Activated T-cell treated with anti-CD3 and anti-CD28 coated beads, Interleukin-2, amount 50 U/mL, for 24 hours (primary cell): ENCODE measurements at places on chromosomes 1 and 21.

GRCh38 chr1:85888921-85889320, 180.7 kb upstream of the ZNHIT6 start:
- no peak overlapping the region for H3K4me3 ChIP-seq
- H3K4me1 ChIP-seq, result no peaks in the 10 kb centered on the region
- no peaks in the 10 kb centered on the region for H3K27me3 ChIP-seq
- no peak for DNase-seq
- no peaks in the 10 kb centered on the region for H3K36me3 ChIP-seq

DNA sequence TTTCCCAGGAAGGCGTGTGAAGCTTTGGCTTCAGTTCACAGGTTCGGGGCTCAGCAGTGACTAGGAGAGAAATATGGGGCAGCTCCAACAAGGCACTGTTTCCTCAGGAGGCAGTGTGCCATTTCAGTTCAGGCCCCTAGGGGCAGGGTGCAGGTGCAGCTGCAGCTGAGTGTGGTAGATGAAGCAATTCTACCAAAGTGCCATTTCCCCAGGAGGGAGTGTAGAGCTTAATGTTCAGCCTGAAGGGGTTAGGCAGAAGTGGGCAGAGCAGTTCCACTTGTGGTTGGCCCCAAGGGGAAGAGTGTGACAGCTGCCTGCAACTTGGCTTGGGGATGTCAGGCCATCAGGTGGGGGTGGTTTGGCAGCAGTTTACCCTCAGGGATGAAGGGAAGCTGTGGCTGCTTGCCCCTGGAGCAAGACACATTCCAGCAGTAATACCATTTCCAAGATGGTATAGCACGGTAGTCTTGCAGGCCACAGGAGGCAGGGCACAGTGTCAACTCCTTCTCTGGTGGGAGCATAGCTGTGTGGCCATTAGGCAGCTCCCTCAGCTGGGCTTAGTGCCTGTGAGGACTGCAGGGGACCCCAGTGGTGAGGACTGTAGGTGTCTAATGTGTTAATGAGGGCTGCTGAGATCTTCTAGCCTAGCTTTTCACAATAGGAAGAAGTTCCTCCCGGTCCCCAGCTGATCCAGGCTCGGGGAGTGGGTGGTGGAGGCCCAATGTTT, 34.7 kb downstream of the RGSL1 start:
- H3K4me1 ChIP-seq, result no peaks in the 10 kb centered on the region
- DNase-seq, result no peak
- no peaks in the 10 kb centered on the region for H3K36me3 ChIP-seq
- no peak overlapping the region for H3K4me3 ChIP-seq

DNA sequence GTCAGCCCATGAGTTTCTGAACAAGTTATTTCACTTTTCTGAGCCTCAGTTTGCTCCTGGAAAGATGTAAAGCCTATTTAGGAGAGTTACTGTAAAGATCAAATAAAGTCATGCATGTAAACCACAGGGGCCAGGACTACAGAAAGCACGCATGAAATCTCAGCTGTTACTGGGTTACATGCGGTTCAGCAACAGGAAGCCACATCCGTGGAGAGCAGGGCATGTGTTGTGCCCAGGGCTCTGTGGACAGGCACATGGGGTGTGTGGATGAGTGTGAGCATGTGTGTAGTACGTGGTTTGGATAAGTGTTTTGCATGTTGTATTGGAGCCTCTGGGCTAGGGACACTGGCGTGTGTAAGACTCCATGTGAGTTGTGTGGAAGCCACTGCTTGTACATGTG, 2.2 kb upstream of the EPHA2 start:
- no peak overlapping the region for H3K4me3 ChIP-seq
- no peak overlapping the region for H3K27ac ChIP-seq
- H3K36me3 ChIP-seq, result no peaks in the 10 kb centered on the region
- H3K4me1 ChIP-seq, result peaks cover 55% of the 10 kb centered on the region
- no peak for DNase-seq
- H3K27me3 ChIP-seq, result peaks cover 12% of the 10 kb centered on the region

DNA sequence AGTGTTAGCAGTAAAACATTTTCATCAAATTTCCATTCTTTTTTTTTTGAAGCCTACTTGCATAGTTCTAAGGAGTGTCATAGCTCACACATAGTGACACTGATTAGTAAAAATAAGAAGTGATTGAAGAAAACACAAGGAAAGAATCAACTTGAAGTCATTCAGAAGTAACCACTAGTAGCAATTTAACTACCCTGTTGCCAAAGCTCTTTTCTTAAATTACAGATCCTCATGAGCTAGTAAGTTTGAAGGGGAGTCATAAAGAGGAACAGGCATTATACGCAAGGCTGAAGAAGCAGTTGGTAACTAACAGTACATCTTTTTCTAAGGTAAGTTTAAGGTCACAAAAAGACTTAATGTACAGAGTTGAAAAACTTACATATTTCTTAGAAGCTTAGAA, 332.2 kb downstream of the CHRM3 start:
- H3K4me3 ChIP-seq, result no peak overlapping the region
- no peaks in the 10 kb centered on the region for H3K27me3 ChIP-seq
- no peak for DNase-seq
- H3K36me3 ChIP-seq, result peaks cover 27% of the 10 kb centered on the region

DNA sequence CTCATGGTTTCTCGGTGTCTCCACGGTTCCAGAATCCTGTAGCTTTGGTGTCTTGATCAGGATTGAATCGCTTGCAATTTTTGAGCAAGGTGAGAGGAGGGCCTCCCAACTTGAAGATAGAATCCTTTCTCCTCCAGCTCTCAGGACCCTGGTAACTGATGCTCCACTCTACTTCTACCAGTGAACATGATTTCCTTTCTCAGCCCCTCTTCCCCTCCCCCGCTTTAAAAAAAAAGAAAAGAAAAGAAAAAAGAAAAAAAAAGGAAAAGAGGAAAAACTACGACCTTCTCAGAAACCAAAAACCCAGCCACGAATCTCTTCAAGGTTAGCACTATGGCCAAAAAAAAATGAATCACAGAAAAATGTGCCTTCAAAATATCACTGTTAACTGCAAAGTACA, 1.2 kb downstream of the ARHGEF11 start:
- no peak overlapping the region for H3K27ac ChIP-seq
- peaks cover 2% of the 10 kb centered on the region for H3K36me3 ChIP-seq
- peaks cover 11% of the 10 kb centered on the region for H3K4me1 ChIP-seq

DNA sequence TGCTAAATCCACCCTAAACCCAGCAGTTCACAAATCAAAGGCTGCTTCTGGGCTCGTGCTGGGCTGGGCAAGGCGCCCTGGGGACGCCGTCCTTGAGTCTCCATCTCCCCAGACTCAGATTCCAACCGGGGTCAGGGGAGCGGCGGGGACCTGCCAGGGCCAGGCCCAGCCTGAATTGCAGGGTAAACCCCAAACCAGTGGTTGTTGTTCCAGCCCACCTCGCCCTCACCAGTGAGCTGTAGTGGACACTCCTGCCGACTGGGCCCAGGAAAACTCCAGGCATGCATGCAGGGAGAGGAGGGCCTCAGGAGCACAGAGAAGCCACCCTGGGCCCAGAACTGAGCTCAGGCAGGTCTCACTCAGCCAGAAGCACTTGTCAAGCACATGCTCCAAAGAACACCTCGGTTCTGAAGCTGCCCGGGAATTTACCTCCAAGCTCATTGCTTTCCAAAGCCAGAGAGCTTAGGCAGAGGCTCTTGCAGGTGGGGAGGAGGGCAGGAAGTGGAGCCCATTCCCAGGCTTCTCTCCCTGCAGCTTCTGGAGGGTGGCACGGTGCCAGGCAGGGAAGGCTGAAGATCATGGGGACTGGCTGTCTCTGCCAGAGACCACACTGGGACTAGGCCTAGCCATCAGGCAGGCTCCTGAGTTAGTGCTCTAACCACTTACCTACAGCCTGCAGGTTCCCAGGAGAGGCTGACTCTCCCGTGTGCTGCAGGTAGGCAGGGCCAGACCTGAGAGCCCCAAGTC, 437.0 kb downstream of the MATN1 start:
- H3K4me1 ChIP-seq, result peaks cover 16% of the 10 kb centered on the region
- no peaks in the 10 kb centered on the region for H3K36me3 ChIP-seq
- H3K4me3 ChIP-seq, result no peak overlapping the region
- peaks cover 24% of the 10 kb centered on the region for H3K27me3 ChIP-seq
- no peak overlapping the region for H3K27ac ChIP-seq

DNA sequence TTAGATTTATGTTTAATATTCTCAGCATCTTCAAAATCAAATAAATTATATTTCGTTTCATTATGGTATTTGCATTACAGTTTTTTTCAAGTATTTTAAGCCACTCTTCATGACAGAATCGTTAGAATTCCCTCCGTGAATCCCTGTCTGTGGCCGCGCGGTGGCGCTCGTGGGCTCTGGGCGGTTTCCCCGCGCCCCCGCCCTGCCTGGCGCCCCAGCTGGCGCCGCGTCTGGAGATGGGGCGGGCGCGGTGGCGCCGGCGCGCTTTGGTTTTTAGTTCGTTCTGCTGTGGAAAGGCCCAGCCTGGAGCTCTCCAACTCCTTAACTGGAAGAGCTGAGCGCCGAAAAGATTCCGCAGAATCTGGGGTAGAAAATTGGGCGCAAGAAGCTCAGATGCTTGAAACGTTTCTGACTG, 25.7 kb downstream of the PRMT2 start:
- peak; percentile 74 for DNase-seq
- peak overlapping the region; percentile 60 for H3K4me3 ChIP-seq
- H3K27me3 ChIP-seq, result no peaks in the 10 kb centered on the region
- H3K4me1 ChIP-seq, result peaks cover 27% of the 10 kb centered on the region

GRCh38 chr1:235670157-235670776, 20.7 kb upstream of the GNG4 start:
- H3K27me3 ChIP-seq, result no peaks in the 10 kb centered on the region
- H3K27ac ChIP-seq, result no peak overlapping the region

DNA sequence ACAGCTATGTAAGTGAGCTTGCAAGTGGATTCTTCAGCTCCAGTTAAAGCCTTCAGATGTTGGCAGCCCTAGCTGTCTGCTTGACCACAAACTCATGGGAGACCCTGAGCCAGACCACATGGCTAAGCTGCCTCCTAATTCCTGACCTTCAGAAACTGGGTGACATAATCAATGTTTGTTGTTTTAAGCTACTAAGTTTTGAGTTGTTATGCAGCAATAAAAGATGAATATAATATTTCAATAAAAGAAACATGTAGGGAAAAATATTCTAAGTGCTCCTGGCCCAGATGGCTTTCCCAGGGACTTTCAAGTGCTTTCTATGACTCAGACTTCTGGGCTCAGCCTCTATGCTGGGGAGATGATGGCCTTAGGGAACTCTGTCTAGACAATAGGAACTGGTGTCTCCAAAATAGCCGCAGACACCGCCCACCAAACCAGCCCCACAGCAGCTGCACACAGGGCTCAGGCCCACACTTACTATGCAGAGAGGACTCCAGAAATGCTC, 20.3 kb upstream of the AZIN2 start:
- DNase-seq, result no peak
- H3K4me3 ChIP-seq, result no peak overlapping the region
- H3K27ac ChIP-seq, result no peak overlapping the region
- H3K36me3 ChIP-seq, result peaks cover 11% of the 10 kb centered on the region
- H3K4me1 ChIP-seq, result no peaks in the 10 kb centered on the region
- peaks cover 3% of the 10 kb centered on the region for H3K27me3 ChIP-seq

- no peak overlapping the region for H3K27ac ChIP-seq
- H3K27me3 ChIP-seq, result no peaks in the 10 kb centered on the region
- H3K4me3 ChIP-seq, result no peak overlapping the region
- H3K36me3 ChIP-seq, result peaks cover 4% of the 10 kb centered on the region
- DNase-seq, result no peak
These were observed 141.0 kb downstream of the LTN1 start for GRCh38 chr21:28851645-28852044.

GRCh38 chr1:203675596-203676347, 49.1 kb downstream of the ATP2B4 start:
- H3K36me3 ChIP-seq, result peaks cover 10% of the 10 kb centered on the region
- H3K27me3 ChIP-seq, result no peaks in the 10 kb centered on the region
- H3K27ac ChIP-seq, result peak overlapping the region; percentile 93

- H3K27ac ChIP-seq, result peak overlapping the region; percentile 61
- DNase-seq, result peak; percentile 88
- peak overlapping the region; percentile 18 for H3K4me3 ChIP-seq
- no peaks in the 10 kb centered on the region for H3K27me3 ChIP-seq
- H3K4me1 ChIP-seq, result peaks cover 93% of the 10 kb centered on the region
These were observed 27.1 kb downstream of the SNAP47 start for GRCh38 chr1:227762231-227762911.

GRCh38 chr1:113057006-113057405, 16.0 kb upstream of the LRIG2 start:
- no peak overlapping the region for H3K4me3 ChIP-seq
- H3K27me3 ChIP-seq, result no peaks in the 10 kb centered on the region

DNA sequence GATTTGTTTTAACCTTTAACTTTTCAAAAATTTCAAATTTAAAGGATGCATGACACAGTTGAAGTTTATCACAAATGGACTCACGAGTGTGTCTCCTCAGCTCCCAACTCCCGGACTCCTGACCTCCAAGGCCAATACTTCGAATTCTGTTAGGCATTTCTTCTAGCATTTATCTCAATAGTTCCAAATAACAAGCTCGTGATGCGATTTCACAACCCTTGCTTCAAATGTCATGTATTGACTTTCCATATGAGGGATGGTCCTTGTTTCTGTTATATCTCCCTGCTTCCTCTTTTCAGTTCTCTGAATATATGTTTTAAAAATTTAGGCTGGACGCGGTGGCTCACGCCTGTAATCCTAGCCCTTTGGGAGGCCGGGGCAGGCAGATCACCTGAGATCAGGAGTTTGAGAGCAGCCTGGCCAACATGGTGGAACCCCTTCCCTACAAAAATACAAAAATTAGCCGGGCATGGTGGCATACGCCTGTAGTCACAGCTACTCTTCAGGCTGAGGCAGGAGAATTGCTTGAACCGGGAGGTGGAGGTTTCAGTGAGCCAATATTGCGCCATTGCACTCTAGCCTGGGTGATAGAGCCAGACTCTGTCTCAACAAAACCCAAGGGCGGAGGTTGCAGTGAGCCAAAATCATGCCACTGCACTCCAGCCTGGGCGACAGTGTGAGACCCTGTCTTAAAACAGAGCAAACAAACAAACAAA, 52.0 kb upstream of the TINAGL1 start:
- no peak overlapping the region for H3K4me3 ChIP-seq
- H3K27me3 ChIP-seq, result peaks cover 6% of the 10 kb centered on the region
- DNase-seq, result no peak

DNA sequence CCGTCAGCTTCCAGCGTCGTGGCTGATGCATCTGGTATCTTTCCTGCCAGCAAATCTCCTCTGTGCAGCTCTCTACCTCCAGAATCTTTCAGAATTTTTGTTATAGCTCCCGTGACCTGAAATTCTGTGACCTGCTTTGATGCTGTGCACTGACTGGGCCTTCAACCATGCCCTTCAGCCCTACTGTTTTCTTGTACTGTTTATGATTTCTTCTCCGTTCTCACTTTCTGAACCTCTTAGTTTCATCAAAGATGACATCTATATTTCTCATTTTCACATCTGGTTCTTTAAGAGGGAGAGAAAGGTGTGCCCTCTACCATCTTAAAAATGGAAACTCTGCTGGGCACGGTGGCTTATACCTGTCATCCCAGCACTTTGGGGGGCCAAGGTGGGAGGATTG, 5.7 kb downstream of the PRDM15 start:
- H3K4me1 ChIP-seq, result peaks cover 38% of the 10 kb centered on the region
- H3K27ac ChIP-seq, result no peak overlapping the region
- DNase-seq, result no peak
- peaks cover 68% of the 10 kb centered on the region for H3K36me3 ChIP-seq
- no peak overlapping the region for H3K4me3 ChIP-seq
- no peaks in the 10 kb centered on the region for H3K27me3 ChIP-seq
